ENCODE measurements at places on chromosomes 7 and 10. TPM values are rescaled to one million over a fixed set of nuclear protein-coding genes. Genes with fewer than 3 reads are reported as not detected.

The PGAM2 gene
- total RNA-seq: 1.9 TPM

The VGF gene
- total RNA-seq: 1.4 TPM

The CHRM2 gene
- total RNA-seq: not detected

The PLEKHS1 gene
- total RNA-seq: not detected

The TUBB8 gene
- total RNA-seq: not detected

The PILRA gene
- 2.3 TPM for total RNA-seq

- DNase-seq: no peak
- no peaks in the 10 kb centered on the region for H3K27me3 ChIP-seq
- no peak overlapping the region for H3K27ac ChIP-seq
- no peaks in the 10 kb centered on the region for H3K36me3 ChIP-seq
- H3K4me3 ChIP-seq: no peak overlapping the region
These were observed 90.3 kb upstream of the PARD3 start for GRCh38 chr10:34905200-34905927.

GRCh38 chr7:117673367-117673766 lies 193.5 kb downstream of the CFTR start:
- no peak overlapping the region for H3K27ac ChIP-seq
- H3K4me1 ChIP-seq: no peaks in the 10 kb centered on the region
- DNase-seq: no peak
- no peaks in the 10 kb centered on the region for H3K27me3 ChIP-seq
- H3K36me3 ChIP-seq: no peaks in the 10 kb centered on the region

GRCh38 chr10:17213646-17214349 lies 12.3 kb upstream of the TRDMT1 start:
- H3K4me3 ChIP-seq: no peak overlapping the region
- no peaks in the 10 kb centered on the region for H3K27me3 ChIP-seq
- DNase-seq: no peak
- H3K4me1 ChIP-seq: no peaks in the 10 kb centered on the region

DNA sequence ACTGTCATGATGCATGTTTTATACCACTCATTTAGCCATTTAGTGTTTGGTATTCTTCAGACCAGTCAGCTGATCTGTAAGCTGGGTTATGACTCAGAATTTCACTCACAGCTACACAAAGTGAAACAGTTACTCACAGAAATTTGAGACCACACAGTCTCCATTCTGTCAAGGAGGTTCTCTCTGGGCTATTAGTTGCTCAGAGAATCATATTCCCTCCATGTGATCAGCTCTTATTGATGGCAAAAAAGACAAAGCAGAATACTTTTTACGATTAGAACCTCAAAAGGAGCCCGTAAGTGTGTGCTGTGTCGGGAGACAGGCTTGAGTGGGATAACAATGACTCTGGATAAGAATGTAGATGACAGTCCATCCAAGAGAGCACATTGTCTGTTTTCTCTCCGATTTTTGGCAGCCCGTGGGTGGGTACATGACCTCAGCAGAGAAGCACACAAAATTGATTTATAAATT lies 277.6 kb upstream of the SORCS1 start:
- no peaks in the 10 kb centered on the region for H3K36me3 ChIP-seq
- no peak overlapping the region for H3K4me3 ChIP-seq
- H3K4me1 ChIP-seq: no peaks in the 10 kb centered on the region

DNA sequence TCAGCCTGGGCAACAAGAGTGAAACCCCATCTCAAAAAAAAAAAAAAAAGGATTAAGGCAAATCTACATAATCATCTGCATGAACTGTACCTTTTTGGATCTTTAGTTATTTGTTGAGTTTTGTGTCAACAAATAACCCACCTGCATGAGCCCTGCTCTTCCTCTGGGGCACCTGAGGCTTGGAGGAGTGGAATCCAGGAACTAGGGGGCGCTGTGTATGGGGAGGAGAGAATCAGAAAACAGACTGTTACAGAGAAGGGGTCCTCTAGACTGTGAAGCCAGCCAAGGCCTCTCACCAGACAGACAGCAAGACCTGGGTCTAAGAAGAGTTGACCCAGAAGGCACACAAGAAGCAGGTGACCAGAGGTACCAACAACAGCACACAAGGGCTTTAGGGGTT lies 682.8 kb upstream of the NRP1 start:
- no peak overlapping the region for H3K27ac ChIP-seq
- H3K4me3 ChIP-seq: no peak overlapping the region
- no peaks in the 10 kb centered on the region for H3K36me3 ChIP-seq
- no peaks in the 10 kb centered on the region for H3K27me3 ChIP-seq

- no peaks in the 10 kb centered on the region for H3K4me1 ChIP-seq
- no peak overlapping the region for H3K4me3 ChIP-seq
- peaks cover 26% of the 10 kb centered on the region for H3K36me3 ChIP-seq
- DNase-seq: no peak
- no peaks in the 10 kb centered on the region for H3K27me3 ChIP-seq
- H3K27ac ChIP-seq: no peak overlapping the region
These were observed 42.8 kb downstream of the MINDY3 start for GRCh38 chr10:15817409-15818046.
